ENCODE measurements at places on chromosomes 1 and 21. TPM values are rescaled to one million over a fixed set of nuclear protein-coding genes. Genes with fewer than 3 reads are reported as not detected.
A peak's percentile ranks its signal among the peaks of the same experiment; 100 is the strongest.

DNA sequence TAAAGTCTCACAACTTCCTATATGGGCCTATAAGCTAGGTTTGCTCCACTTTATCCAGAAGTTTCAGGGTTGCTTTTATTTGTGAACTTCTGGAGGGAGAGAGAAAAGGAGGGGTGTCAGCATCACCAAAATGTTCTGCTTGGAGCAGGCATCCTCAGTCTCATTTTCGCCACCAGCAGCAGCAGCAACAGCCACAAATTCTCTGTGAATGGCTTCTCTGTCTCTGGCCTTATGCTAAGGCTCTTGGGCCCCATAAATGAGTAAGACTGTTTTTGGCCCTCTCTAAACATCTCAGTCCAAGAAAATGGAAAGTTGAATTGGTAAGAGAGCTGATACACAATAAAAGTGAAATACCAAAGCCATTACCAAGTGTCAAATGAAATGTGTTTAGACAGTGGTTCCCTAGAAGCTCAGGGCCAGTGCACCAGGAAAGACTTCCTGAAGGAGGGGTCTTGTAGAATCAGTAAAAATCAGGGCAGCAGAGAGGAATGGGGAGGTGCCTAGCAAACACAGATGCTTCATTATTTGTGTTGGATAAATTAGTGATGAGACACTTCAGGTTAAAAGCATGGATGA, 53.0 kb upstream of the SPATA6 start:
- peaks cover 8% of the 10 kb centered on the region for H3K27me3 ChIP-seq
- DNase-seq: no peak
- no peaks in the 10 kb centered on the region for H3K4me1 ChIP-seq
- no peaks in the 10 kb centered on the region for H3K36me3 ChIP-seq
- H3K4me3 ChIP-seq: no peak overlapping the region

DNA sequence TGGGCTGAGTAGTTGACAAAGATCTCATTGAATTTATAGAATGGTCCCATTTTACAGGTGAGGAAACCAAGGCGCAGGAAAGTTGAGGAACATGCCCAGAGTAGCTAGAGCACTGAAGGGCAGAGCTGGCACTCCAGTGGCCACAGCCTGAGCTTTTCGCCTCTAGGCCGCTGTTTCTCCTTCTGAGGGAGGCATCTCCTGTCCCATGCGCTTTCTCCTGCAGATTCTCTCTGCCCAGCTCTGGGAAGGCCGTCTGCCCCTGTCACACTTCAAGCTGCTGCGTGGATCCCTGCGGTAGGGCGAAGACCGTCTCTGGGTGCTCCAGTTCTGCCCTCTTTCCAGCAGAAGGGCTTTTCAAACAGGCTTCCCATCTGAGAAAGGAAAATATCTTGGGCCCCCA, 159.9 kb downstream of the ACTL8 start:
- H3K27ac ChIP-seq: no peak overlapping the region
- no peak for DNase-seq
- peaks cover 59% of the 10 kb centered on the region for H3K27me3 ChIP-seq
- H3K4me3 ChIP-seq: no peak overlapping the region

DNA sequence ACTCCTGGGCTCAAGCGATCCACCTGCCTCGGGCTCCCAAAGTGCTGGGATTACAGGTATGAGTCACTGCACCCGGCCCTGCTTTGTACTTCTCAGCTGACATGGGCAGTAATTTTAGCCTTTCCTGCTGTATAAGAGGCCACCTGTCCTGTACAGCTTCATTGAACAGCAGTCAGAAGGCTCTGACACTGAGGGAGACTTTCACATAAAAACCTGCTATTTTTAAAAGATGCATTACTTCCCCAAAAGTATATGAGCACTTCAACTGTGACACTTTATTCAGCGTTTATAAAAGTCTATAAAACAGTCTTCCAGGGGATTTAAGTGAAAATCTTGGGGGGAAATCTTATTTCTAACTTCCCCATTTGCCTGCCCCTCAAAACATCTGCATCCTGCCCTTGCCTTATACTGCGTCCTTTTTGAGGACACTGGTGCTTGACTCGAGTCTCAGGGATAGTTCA, 17.6 kb downstream of the RNU5D-1 start:
- H3K36me3 ChIP-seq: no peaks in the 10 kb centered on the region
- H3K27ac ChIP-seq: peak overlapping the region; percentile 26
- DNase-seq: peak; percentile 84
- no peaks in the 10 kb centered on the region for H3K27me3 ChIP-seq
- peak overlapping the region; percentile 13 for H3K4me3 ChIP-seq
- peaks cover 38% of the 10 kb centered on the region for H3K4me1 ChIP-seq

DNA sequence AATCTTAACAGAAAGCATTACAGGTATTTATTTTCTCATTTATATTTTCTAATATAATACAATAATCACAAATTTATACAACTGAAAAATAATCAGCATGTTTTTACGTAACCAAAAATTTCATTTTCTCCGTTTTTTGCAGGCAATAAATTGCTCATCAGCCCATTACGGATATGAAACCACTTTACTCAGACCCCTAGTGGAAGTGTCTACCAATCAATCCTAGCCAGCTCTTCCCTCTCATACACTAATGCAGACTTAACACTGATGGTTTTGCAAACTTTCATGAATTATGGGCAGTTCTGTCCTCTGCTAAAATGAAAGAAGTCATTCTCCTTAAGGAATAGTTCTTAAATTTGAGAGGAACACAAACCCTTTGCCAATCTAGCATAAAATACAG, 124.7 kb downstream of the EIF4G3 start:
- H3K4me1 ChIP-seq: no peaks in the 10 kb centered on the region
- H3K4me3 ChIP-seq: no peak overlapping the region
- H3K27ac ChIP-seq: no peak overlapping the region
- DNase-seq: no peak
- H3K27me3 ChIP-seq: no peaks in the 10 kb centered on the region

- no peaks in the 10 kb centered on the region for H3K27me3 ChIP-seq
- H3K4me1 ChIP-seq: no peaks in the 10 kb centered on the region
- H3K36me3 ChIP-seq: no peaks in the 10 kb centered on the region
- H3K27ac ChIP-seq: no peak overlapping the region
These were observed 81.9 kb downstream of the JAK1 start for GRCh38 chr1:64884261-64885040.

GRCh38 chr1:84840346-84840745, 52.7 kb downstream of the LPAR3 start:
- H3K4me3 ChIP-seq: no peak overlapping the region
- DNase-seq: no peak
- no peaks in the 10 kb centered on the region for H3K36me3 ChIP-seq
- no peaks in the 10 kb centered on the region for H3K27me3 ChIP-seq
- H3K4me1 ChIP-seq: peaks cover 16% of the 10 kb centered on the region

GRCh38 chr1:227072991-227073390, 132.9 kb downstream of the COQ8A start:
- no peaks in the 10 kb centered on the region for H3K4me1 ChIP-seq
- no peaks in the 10 kb centered on the region for H3K27me3 ChIP-seq
- H3K4me3 ChIP-seq: no peak overlapping the region
- H3K27ac ChIP-seq: no peak overlapping the region
- DNase-seq: no peak
- H3K36me3 ChIP-seq: peaks cover 10% of the 10 kb centered on the region

GRCh38 chr21:17105932-17106331, 406.9 kb upstream of the CXADR start:
- H3K4me1 ChIP-seq: no peaks in the 10 kb centered on the region
- H3K27ac ChIP-seq: no peak overlapping the region
- DNase-seq: peak; percentile 38
- no peak overlapping the region for H3K4me3 ChIP-seq

DNA sequence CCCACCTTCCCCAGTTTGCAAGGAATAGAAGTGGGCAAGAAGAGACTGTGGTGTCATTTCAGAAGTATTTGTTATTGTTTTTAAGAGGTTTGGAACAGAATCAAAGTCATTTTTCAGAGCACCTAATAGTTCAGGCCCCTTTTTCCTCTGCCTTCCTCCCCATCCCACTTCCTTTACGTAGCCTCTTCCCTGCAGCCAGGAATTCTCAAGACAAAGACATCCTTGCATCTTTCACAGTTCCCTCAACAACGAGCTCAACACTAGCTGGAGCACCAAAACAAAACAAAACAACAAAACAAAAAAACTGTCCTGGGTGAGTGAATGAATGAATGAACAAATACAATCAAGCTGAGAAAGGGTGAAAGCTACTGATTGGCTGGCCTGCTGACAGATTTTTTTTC, 7.0 kb downstream of the PALMD start:
- H3K4me1 ChIP-seq: peaks cover 21% of the 10 kb centered on the region
- DNase-seq: no peak
- no peak overlapping the region for H3K27ac ChIP-seq

GRCh38 chr21:37088186-37088735, 15.2 kb downstream of the TTC3 start:
- no peak overlapping the region for H3K4me3 ChIP-seq
- H3K27me3 ChIP-seq: no peaks in the 10 kb centered on the region
- H3K4me1 ChIP-seq: no peaks in the 10 kb centered on the region

- DNase-seq: no peak
- H3K4me3 ChIP-seq: no peak overlapping the region
- H3K36me3 ChIP-seq: no peaks in the 10 kb centered on the region
- no peaks in the 10 kb centered on the region for H3K27me3 ChIP-seq
- H3K27ac ChIP-seq: no peak overlapping the region
These were observed 2.2 kb upstream of the CLCA2 start for GRCh38 chr1:86421601-86422280.

GRCh38 chr1:225915538-225915991, 8.5 kb downstream of the PYCR2 start:
- H3K4me1 ChIP-seq: no peaks in the 10 kb centered on the region
- H3K4me3 ChIP-seq: no peak overlapping the region
- H3K27me3 ChIP-seq: no peaks in the 10 kb centered on the region
- H3K36me3 ChIP-seq: peaks cover 14% of the 10 kb centered on the region
- DNase-seq: no peak

- no peaks in the 10 kb centered on the region for H3K36me3 ChIP-seq
- no peaks in the 10 kb centered on the region for H3K4me1 ChIP-seq
- no peak overlapping the region for H3K27ac ChIP-seq
- no peak for DNase-seq
These were observed 148.3 kb downstream of the MATN1 start for GRCh38 chr1:30575066-30575465.

GRCh38 chr1:79695138-79695537, 688.6 kb upstream of the ADGRL4 start:
- H3K4me1 ChIP-seq: no peaks in the 10 kb centered on the region
- no peak overlapping the region for H3K27ac ChIP-seq
- no peaks in the 10 kb centered on the region for H3K27me3 ChIP-seq
- no peaks in the 10 kb centered on the region for H3K36me3 ChIP-seq

GRCh38 chr1:204591473-204592090, 75.4 kb downstream of the MDM4 start:
- peak; percentile 74 for DNase-seq
- peaks cover 32% of the 10 kb centered on the region for H3K4me1 ChIP-seq
- no peaks in the 10 kb centered on the region for H3K27me3 ChIP-seq

DNA sequence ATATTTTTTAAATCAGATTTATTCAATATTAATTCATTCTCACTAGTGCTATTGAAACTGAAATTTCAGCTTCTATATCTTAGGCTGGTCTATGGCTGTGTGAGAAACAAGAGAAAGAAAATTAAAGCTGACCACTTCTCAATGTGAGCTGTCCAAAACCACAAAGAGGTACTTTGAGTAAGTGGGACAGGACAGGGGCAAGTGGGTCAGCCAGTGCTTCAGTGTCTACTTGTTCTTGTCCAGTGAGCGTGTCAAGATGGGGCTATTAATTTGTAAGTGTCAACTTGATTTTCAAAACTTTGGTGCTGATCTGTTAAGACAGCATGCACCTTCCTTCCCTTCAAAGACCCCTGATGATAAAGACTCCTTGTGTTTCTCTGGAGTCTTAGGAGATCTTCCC, 533.9 kb downstream of the PLPP3 start:
- DNase-seq: no peak
- no peak overlapping the region for H3K27ac ChIP-seq
- no peaks in the 10 kb centered on the region for H3K4me1 ChIP-seq
- no peaks in the 10 kb centered on the region for H3K36me3 ChIP-seq
- no peaks in the 10 kb centered on the region for H3K27me3 ChIP-seq

- no peaks in the 10 kb centered on the region for H3K36me3 ChIP-seq
- H3K4me3 ChIP-seq: no peak overlapping the region
- H3K27me3 ChIP-seq: no peaks in the 10 kb centered on the region
These were observed 5.2 kb downstream of the SLC66A1 start for GRCh38 chr1:19317126-19317910.

DNA sequence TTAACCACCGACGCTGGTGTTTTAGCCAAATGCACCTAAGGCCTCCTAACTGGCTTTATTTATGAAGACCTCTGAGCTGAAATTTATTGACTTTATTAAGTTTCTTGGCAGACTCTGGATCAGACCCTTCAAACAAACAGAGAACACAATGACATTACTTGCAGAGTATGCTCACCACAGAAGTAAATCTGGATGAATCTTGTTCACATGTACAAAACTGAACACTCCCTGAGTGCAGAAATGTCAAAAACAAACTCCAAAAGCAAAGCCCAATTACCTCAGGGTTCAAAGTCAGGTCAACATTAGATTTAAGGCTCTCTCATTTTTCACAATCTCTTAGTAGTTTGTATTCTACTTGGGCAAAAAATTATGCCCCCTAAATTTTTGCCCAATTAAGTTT, 218.6 kb downstream of the SLC45A1 start:
- DNase-seq: no peak
- H3K4me3 ChIP-seq: no peak overlapping the region
- H3K4me1 ChIP-seq: no peaks in the 10 kb centered on the region
- H3K27me3 ChIP-seq: no peaks in the 10 kb centered on the region

DNA sequence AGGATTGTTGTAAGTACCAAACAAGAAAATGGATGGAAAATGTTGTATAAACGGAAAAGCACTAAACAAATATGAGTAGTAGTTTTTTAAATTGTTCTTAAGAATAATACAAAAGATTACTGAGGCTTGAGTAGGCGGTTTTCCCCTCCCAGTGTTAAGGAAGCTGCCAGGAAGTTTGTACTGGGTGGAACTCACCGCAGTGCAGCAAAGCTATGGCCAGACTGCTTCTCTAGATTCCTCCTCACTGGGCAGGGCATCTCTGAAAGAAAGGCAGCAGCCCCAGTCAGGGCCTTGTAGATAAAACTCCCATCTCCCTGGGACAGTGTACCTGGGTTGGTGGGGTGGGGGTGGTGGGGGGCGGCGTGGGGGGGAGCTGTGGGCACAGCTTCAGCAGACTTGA, 58.7 kb downstream of the XCL2 start:
- peaks cover 15% of the 10 kb centered on the region for H3K4me1 ChIP-seq
- no peak for DNase-seq
- H3K27me3 ChIP-seq: no peaks in the 10 kb centered on the region
- H3K27ac ChIP-seq: no peak overlapping the region

Gene FCRL1
- not detected for total RNA-seq

Gene CFAP141
- not detected for total RNA-seq

Gene GUK1
- total RNA-seq: 278 TPM

Gene CORT
- total RNA-seq: 1.6 TPM

Gene C1orf185
- not detected for total RNA-seq

Gene TMEM82
- total RNA-seq: not detected

Gene PROK1
- not detected for total RNA-seq

Measured in PC-9 (cell line).